ENCODE measurements at places on chromosomes 3 and 15.

DNA sequence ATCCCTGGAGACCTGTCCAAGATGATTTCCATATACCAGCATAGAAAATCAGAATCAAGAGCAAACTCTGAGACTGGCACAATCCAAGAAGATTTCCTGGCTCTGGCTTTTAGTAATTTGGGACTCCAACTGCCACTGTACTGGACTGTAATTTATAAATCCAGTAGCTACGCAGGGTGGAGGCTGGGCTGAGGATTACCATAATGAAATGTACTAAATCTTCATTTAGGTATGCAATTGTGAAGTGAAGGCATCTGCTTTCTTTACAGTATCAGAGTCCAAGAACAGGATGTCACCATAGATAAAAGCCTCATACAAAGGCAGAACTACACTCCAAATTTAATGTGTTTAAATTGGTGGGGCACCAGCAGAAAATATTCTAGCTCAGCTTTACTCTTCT, 46.5 kb downstream of the TMEM39A start:
- no peak for DNase-seq

DNA sequence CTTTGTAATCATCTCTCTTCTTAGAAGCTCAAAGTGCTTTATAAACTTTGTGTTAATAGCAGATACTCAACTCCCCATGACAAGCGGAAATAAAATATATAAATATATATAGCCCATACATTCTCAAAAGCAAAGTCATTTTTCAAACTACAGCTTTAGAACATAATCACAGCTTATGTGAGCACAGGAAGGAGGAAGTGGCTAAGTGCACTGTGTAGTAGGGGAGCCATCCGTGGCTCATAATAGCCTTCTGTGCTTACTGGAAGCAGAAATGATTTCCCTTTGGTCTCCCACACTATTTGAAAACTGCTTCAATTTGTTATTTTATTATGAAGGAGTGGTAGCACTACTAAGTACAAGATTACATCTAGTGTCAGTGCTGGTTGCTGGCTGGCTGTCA, 151.4 kb upstream of the ARL6 start:
- no peak for DNase-seq

GRCh38 chr15:40511472-40512133, 40.8 kb downstream of the CHST14 start:
- DNase-seq, result no peak

GRCh38 chr3:47874438-47874837, 71.5 kb downstream of the DHX30 start:
- no peak for DNase-seq

DNA sequence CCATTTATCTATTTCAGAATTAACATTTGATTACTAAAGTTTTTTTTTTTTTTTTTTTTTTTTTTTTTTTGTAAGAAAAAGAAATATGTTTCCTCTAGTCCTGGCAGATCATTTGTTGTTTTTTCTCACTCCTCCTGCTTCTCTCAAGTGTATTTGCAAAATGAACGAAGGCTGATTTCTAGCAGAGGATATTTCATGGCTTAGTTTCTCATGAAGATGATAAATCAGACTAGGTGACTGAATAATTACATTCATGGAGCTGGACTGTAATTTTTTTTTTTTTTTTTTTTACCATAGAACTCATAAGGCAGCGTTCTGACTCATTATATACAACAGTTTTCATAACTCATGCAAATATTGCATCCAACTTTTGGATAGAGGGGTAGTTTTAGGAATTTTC, 332.5 kb upstream of the SEMA6D start:
- no peak for DNase-seq

GRCh38 chr3:127900536-127900935, 14.5 kb upstream of the KBTBD12 start:
- DNase-seq, result no peak

- DNase-seq, result no peak
Measured at GRCh38 chr3:13034861-13035260, 38.4 kb downstream of the IQSEC1 start.

DNA sequence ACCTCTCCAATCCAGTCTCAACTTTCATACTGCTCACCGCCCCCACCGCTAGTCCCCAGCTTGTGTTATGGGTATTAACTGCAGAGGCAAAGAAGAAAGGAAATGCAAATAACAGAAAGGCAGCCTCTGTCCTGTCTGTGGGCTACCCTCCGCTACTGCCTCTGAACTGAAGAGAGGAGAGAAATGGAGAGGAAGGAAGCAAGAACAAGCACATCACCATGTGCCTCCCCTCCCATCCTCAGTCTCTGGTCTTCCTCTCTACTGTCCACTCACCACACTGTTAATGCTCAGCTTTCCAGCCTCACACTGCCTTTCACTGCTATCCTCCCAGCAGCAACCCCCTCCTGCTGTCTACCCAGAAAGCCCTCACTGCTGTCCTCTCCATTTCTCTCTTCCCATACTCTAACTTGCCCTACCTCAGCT, 139.0 kb upstream of the SLC2A2 start:
- no peak for DNase-seq

DNA sequence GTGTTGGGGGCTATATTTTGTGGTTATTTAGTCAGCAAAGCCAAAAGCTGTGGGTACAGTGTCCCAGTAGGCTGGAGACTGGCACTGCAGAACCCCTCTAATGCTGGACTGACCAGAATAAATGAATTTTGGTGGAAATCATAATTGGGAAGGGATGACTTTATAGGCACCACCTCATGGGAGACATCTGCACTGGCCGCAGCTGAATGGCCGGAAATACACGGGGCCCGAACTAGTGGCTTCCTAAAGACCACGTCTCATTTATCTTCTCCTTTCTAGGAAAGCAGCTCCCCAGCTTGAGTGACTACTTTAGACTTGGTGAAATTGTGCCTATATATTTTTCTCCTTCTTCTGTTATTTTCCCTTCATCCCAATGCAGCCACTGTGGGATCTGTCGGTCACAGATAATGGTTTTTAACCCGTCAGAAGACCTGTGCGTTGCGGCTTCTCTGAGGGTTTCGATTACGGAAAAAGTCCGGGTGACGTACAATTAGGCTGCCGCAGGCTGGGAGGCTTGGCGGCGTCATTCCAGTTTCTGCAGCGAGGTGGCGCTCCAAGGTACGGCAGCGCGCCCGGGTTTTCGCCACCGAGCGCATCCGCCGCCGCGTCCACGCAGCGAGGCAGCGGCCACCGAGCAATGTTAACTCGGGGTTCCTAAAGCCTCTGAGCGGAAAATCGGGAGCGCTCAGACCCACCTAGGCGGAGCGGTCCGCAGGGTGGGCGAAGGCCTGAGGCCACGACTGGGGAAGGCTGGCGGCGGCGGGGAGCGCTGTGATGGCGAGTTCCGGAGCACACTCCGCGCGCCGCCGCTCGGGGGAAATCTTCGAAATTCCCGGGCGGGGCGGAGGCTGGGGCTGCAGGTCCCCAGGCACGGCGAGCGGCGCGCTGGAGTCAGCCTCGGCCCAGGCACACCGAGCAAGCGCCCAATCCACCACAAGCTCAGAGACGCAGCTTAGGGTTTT, 26.3 kb downstream of the NR2F2 start:
- DNase-seq, result peak; percentile 11

DNA sequence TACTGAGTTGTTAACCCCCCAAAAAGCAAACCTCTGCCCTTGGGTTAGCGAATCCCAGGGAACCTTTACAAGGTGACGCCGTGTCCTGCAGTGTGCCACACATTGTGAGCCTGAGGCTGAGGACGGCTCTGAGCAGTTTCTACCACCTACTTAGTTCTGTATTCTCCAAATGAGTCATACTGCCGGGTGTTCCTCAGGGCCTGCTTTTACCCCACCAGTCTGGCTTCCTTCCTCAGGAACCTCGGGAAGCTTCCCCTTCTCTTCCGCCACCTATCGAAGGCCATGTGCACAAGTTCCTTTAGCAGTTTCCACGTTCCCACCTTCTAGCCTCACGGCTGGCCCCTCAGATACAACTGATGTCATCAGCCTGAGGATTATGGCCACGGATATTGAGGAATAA, 384.0 kb upstream of the TPM1 start:
- DNase-seq, result no peak
